Left ventricle myocardium superior (tissue), 1 donor: ENCODE measurements at places on chromosomes 13 and 19. TPM values are rescaled to one million over a fixed set of nuclear protein-coding genes. Genes with fewer than 3 reads are reported as not detected.

The CBLC gene
- not detected for total RNA-seq

GRCh38 chr13:38902551-38902950 lies 88.1 kb downstream of the STOML3 start:
- DNase-seq, result no peak

DNA sequence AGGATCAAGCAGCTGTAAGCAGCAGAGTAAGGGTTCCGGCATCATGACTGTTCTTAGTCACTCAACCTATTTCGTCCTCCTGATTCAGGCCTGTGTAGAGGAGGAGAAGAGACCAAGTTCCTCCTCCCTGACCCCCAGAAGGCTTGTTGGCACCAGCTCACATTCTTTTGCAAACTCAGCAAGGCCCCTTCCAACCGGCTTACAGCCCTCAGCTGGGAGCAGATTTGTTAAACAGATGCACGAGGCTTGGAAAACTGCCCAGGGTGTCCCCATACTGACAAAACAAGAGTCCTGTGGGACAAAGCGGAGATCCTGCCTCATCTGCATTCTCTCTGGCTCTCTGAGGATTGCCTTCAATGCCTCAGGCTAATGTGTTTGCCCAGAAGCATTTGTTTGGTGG lies 113.2 kb upstream of the SOX21 start:
- peak; percentile 64 for DNase-seq

GRCh38 chr19:15120135-15121026 lies 13.2 kb downstream of the SYDE1 start:
- no peak for DNase-seq
